Activated T-cell treated with anti-CD3 and anti-CD28 coated beads, Interleukin-2, amount 50 U/mL, for 72 hours (primary cell): ENCODE measurements at places on chromosomes 6 and 20. TPM values are rescaled to one million over a fixed set of nuclear protein-coding genes. Genes with fewer than 3 reads are reported as not detected.

Gene TCP11
- not detected for total RNA-seq

Gene SLC22A23
- 1.5 TPM for total RNA-seq

Gene C20orf144
- total RNA-seq: 0.17 TPM

Gene CST2
- total RNA-seq: not detected

Gene TTBK1
- 1.1 TPM for total RNA-seq

Gene CCN6
- 0.74 TPM for total RNA-seq

Gene EFCAB8
- total RNA-seq: 1.7 TPM

Gene SPATS1
- total RNA-seq: not detected

Gene RSPO3
- not detected for total RNA-seq

Gene TMEM170B
- total RNA-seq: 1.0 TPM

Gene TFAP2D
- not detected for total RNA-seq

Gene VARS2
- total RNA-seq: 54.9 TPM

Gene NOX3
- not detected for total RNA-seq

Gene EPPIN
- not detected for total RNA-seq

Gene MDFI
- total RNA-seq: not detected

Gene UBE3D
- total RNA-seq: 5.3 TPM

Gene TCF19
- 63.8 TPM for total RNA-seq

Gene HTR1B
- not detected for total RNA-seq

Gene GRIK2
- not detected for total RNA-seq

Gene ZNF334
- total RNA-seq: 1.1 TPM

Gene SOBP
- 0.44 TPM for total RNA-seq
